ENCODE measurements at places on chromosomes 6 and 20.

DNA sequence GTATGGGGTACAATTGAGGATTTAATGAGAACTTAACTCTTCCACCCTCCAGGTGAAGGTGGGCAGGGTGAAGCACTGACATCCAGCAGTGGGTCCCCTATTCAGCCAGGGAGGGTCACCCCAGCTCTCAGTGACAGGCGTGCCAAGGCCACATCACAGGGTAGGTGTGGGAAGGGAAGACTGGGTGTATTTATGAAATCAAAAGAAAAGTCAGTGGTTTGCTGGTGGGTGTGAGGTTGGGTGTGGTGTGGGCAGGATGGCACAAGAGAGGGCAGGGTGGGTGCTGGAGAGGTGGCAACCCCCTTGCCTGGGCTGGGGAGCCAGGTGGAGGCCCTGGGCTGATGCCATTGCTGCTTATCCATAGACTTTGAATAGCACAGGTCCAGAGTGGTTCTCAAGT is 16.6 kb downstream of the SYNDIG1 start:
- DNase-seq = no peak
- H3K27ac ChIP-seq = no peak overlapping the region
- no peaks in the 10 kb centered on the region for H3K36me3 ChIP-seq
- H3K4me3 ChIP-seq = no peak overlapping the region

- H3K27ac ChIP-seq = no peak overlapping the region
- no peaks in the 10 kb centered on the region for H3K27me3 ChIP-seq
- no peaks in the 10 kb centered on the region for H3K36me3 ChIP-seq
- no peak for DNase-seq
- no peak overlapping the region for H3K4me3 ChIP-seq
Measured at GRCh38 chr6:96212066-96212465, 196.3 kb downstream of the FUT9 start.

- peak; percentile 18 for DNase-seq
- H3K4me1 ChIP-seq = no peaks in the 10 kb centered on the region
- H3K27me3 ChIP-seq = no peaks in the 10 kb centered on the region
- H3K4me3 ChIP-seq = no peak overlapping the region
- H3K27ac ChIP-seq = no peak overlapping the region
Measured at GRCh38 chr6:148972481-148972880, 225.7 kb downstream of the UST start.

DNA sequence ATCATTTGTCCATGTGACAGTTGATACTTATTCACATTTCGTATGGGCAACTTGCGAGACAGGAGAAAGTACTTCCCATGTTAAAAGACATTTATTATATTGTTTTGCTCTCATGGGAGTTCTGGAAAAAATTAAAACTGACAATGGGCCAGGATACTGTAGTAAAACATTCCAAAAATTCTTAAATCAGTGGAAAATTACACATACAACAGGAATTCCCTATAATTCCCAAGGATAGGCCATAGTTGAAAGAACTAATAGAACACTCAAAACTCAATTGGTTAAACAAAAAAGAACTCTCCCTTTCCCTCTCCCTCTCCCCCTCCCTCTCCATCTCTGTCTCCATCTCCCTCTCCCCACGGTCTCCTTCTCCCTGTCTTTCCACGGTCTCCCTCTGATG is 19.4 kb upstream of the EIF2S2 start:
- peaks cover 6% of the 10 kb centered on the region for H3K4me1 ChIP-seq
- DNase-seq = no peak
- H3K27me3 ChIP-seq = no peaks in the 10 kb centered on the region

GRCh38 chr6:122372647-122373046 is 26.8 kb upstream of the HSF2 start:
- no peak overlapping the region for H3K4me3 ChIP-seq
- no peaks in the 10 kb centered on the region for H3K36me3 ChIP-seq
- no peaks in the 10 kb centered on the region for H3K4me1 ChIP-seq
- no peak overlapping the region for H3K27ac ChIP-seq

DNA sequence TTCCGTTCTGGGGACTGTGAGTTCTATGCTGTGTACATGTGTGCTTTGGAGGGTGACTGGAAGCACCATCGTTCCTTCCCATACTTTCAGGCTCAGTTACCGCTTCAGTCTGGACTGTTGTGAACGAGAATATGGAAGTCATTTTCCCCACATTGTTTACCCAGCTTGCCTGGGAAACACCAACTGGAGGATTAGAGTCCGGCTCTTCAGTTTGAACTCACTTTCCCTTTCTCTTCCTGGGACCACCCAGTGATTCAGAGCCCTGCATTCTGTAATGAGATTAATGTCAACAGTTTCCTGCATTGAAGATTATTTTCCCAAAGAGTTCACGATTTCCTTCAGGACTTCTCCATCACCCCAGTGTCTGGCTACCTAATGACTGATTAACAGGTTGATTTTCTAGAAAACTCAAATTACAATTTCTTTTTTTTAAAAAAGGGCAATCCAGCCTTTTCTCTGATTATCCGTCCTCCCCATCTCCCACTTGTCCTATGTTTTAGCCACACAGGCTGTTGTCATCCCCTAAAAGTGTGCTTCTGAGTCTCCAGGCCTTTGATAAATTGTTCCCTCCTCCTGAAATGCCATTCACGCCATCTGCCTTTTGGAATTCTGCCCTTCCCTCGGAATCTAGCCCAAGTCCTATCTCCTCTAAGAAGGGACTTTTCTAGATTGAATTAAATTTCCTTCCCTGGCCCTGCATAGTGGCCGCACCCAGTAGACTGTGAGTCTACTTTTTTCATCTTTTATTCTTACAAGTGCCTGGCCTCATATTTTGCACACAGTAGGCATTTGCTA is 3.3 kb upstream of the TAGAP start:
- H3K27me3 ChIP-seq = no peaks in the 10 kb centered on the region
- peaks cover 26% of the 10 kb centered on the region for H3K4me1 ChIP-seq
- H3K27ac ChIP-seq = no peak overlapping the region

- H3K4me3 ChIP-seq = no peak overlapping the region
- H3K27ac ChIP-seq = no peak overlapping the region
- no peak for DNase-seq
- no peaks in the 10 kb centered on the region for H3K4me1 ChIP-seq
- no peaks in the 10 kb centered on the region for H3K27me3 ChIP-seq
Measured at GRCh38 chr6:10567256-10568026, 46.3 kb downstream of the GCNT2 start.

DNA sequence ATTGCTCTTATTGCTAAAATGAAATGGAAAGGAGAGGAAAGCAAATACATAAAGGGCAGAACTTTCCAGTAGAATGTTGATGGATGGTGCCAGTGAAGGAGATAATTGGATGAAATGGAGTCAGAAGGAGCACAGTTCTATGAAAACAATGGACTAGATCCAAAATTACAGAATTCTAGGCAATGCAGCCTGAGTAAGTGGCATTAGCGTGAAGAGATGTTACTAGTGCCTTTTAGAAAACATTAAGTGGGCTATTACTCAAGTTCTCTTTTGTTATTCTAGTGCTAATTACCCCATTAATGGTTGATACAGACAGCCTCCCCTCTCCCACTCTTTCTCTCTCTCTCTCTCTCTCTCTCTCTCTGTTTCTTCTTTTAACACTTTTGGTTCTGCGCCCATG is 209.5 kb upstream of the RGS17 start:
- H3K27ac ChIP-seq = no peak overlapping the region
- no peaks in the 10 kb centered on the region for H3K4me1 ChIP-seq
- DNase-seq = no peak
- H3K36me3 ChIP-seq = no peaks in the 10 kb centered on the region
- H3K27me3 ChIP-seq = no peaks in the 10 kb centered on the region
- no peak overlapping the region for H3K4me3 ChIP-seq

DNA sequence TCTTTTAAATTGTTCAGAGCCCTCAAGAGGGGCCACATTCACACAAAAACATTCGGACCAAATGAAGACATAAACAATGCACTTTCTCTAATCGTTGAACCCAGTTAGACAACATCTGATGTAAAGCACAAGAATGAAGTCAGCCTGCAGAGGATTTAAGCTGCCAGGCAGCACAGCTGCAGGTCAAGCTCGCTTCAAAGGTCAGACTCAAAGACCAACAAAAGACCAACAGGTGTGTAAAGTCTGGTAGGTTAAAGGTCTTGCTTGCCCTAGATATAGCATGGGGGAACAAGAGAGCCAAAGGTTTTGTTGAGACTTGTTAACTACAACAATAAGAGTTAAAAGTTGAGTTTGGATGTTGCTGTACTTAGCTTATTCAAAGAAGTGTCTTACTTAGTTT is 26.7 kb upstream of the MYLIP start:
- no peak overlapping the region for H3K4me3 ChIP-seq
- H3K27ac ChIP-seq = no peak overlapping the region
- no peaks in the 10 kb centered on the region for H3K4me1 ChIP-seq
- no peak for DNase-seq

DNA sequence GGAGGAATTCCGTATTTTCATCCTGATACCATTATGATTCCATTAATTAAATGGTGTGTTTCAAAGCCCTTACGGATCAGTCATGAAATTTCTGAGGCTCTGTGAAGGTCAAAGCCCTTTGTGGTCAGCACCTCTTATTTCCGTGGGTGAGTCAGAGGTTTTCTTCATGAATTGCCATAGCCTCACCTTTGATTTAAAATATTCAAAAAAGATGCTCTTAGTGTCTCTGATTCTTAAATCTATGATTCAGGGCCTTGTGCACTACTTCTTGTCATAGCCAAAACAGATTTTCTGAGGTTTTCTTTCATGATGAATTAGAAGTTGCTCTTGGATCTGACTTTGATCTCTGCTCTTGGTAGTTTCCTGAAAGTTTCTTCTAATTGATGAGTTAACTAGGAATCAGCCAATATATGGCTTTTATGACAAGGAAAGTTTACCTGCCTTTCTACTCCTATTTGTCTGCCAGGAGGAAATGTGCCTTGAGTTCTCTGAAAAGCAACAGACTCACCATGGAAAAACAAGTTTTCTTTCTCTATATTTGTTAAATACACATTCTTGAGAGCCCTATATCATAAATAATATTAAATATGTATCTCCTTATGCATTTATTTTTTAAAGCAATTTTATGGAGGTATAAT is 613.0 kb downstream of the UTRN start:
- no peaks in the 10 kb centered on the region for H3K4me1 ChIP-seq
- no peaks in the 10 kb centered on the region for H3K27me3 ChIP-seq
- no peak overlapping the region for H3K27ac ChIP-seq
- H3K36me3 ChIP-seq = no peaks in the 10 kb centered on the region
- no peak overlapping the region for H3K4me3 ChIP-seq

DNA sequence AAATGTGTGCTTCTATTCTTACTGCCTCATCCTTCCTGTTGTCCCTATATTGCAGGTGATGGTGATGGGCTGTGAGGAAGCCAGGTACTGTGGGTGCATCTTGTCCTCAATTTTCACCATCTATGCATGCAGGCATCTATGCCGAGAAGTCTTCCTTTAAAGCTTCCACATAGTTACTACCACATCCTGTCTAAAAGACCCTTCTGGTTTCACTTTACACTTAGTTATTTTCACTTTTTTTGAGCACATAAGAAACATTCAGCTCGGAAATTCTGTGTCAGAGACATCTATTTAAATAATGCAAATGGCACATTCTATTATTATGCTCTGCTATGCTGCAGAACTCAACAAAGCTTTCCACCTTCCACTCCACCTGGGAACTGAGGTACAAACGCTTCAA is 28.2 kb upstream of the FABP7 start:
- H3K36me3 ChIP-seq = no peaks in the 10 kb centered on the region
- H3K4me1 ChIP-seq = peaks cover 27% of the 10 kb centered on the region
- peak overlapping the region; percentile 77 for H3K27ac ChIP-seq
- H3K4me3 ChIP-seq = peak overlapping the region; percentile 44

DNA sequence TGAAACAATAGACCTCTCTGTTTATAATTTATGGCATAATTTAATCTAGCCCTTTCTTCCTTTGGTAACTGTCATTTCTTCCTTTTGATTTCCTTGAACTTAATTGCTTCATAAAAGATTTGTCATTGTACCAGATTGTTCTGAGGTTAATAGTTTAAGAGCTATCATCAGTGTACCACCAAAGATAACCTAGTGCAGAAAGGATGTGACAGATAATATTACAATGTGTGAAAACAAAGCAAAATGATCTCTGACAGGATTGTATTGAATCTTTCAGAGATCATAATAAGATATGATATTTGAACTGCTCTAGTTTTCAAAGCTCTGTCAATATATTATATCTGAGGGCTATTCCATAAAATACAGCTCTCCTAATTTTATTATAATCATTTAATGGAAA is 132.1 kb upstream of the PTCHD4 start:
- no peaks in the 10 kb centered on the region for H3K4me1 ChIP-seq
- no peaks in the 10 kb centered on the region for H3K36me3 ChIP-seq
- DNase-seq = no peak

DNA sequence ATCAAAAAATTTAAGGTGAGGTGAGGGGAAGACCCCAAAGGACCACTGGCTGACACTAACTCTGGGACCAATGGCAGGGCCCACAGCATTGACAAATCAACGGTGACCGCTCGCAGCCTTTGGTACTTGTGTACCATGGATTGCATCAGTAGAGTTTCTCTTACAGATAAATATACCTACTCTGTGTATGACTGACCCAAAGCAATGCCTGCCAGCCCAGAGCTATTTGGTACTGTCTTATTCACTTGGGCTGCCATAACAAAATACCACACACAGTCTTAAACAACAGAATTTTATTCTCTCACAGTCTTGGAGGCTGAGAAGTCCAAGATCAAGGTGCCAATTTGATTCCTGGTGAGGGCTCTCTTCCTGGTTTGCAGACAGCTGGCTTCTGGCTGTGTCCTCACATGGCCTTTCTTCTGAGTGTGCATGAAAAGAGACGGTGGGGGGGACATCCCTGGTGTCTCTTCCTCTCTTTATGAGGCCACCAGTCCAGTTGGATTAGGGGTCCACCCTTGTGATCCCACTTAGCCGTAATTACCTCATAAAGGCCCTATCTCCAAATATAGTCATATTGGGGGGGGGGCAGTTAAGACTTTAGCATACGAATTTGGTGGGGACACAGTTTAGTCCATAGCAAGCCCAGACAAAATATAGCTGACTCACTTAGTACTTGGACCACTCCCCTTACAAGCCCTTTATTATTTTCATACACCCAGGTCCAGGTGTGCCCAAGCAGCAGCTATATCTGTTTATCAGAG is 336.3 kb downstream of the CD83 start:
- peaks cover 73% of the 10 kb centered on the region for H3K4me1 ChIP-seq
- H3K27ac ChIP-seq = peak overlapping the region; percentile 100
- H3K27me3 ChIP-seq = no peaks in the 10 kb centered on the region
- no peak overlapping the region for H3K4me3 ChIP-seq
- H3K36me3 ChIP-seq = no peaks in the 10 kb centered on the region
- peak; percentile 32 for DNase-seq

GRCh38 chr6:43575105-43575771 is 600 bp downstream of the XPO5 start:
- H3K36me3 ChIP-seq = peaks cover 38% of the 10 kb centered on the region
- peak overlapping the region; percentile 100 for H3K4me3 ChIP-seq
- H3K4me1 ChIP-seq = peaks cover 39% of the 10 kb centered on the region
- no peak for DNase-seq
- H3K27me3 ChIP-seq = no peaks in the 10 kb centered on the region
- H3K27ac ChIP-seq = peak overlapping the region; percentile 94

- no peak overlapping the region for H3K4me3 ChIP-seq
- H3K4me1 ChIP-seq = no peaks in the 10 kb centered on the region
- peaks cover 7% of the 10 kb centered on the region for H3K27me3 ChIP-seq
- H3K36me3 ChIP-seq = no peaks in the 10 kb centered on the region
Measured at GRCh38 chr20:54364919-54365318, 110.5 kb upstream of the DOK5 start.

DNA sequence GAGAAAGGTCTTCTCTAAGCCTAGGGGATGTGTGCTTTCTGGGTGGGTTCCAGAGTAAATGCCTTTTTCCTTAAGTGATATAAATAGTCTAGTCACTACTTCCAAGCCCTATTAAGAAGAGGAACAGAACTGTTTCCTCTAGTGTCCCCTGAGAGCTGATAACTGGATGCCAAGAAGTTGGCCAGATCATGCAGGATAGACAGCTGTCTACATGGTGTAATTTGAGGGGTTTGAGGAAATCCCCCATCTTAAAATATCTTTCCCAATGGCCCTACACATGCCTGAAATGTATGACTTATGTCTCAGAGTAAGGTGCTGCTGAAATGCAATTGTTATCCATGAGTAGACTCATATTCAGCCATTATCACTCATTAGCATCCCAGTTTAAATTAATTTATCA is 20.2 kb upstream of the PIM1 start:
- no peak for DNase-seq
- H3K4me1 ChIP-seq = no peaks in the 10 kb centered on the region

Data from DND-41 (cell line).